CD4-positive, alpha-beta T cell (primary cell): ENCODE measurements at places on chromosomes 11 and 22.

DNA sequence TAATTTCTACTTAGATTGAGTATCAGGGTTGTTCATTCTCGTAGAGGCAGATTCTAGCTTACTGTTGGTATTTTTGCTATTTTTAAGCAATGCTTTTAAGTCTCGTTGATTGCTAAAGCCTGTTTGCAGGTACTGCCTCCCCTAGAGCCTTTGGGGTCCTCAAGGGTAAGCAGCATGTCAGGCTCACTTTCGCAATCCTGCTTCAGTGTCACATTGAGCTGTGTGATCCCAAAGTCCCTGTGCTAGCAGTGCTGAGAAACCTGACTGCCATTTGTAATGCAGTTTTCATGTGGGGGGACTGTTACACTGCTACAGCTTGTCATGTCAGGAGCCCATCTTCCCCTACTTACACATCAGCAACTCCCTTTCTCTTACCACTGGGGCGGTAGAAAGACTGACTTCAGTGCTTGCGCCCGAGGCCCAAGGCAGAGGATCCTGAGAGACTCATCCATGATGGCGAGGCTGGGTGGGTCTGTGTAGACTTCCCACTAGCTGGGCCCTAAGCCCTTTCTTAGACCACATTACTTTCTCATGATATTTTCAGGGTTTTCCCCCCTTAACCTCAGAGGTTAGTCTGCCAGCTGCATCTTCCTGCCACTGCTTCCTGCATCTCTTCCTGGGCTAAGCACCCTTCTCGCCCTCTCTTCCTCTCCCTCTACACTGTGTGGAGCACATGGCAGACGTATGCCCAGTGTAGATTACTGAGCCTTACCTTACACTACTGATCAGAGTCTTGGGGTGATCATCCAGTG is 40.8 kb upstream of the ST14 start:
- no peak for DNase-seq

- DNase-seq: no peak
These were observed 21.6 kb downstream of the ZFTA start for GRCh38 chr11:63747011-63747410.

DNA sequence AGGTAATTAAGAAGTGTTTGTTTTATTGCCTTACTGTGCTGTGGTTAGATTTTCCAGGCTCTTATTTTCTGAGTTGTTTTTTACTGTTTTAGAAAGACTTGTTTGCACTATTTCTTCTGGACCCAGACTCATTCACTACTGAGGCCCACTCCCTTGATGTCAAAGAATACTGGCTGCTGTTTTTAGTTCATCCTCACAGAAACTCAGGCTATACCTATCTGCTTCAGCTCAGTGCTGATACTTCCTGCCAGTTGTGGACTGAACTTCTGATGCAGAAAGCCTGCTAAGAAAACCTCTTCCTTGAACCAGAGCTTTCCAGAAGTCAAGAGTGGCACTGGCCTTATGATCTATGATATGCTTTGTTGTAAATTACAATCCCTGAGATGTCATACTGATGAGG is 15.9 kb upstream of the PIK3IP1 start:
- DNase-seq: no peak

DNA sequence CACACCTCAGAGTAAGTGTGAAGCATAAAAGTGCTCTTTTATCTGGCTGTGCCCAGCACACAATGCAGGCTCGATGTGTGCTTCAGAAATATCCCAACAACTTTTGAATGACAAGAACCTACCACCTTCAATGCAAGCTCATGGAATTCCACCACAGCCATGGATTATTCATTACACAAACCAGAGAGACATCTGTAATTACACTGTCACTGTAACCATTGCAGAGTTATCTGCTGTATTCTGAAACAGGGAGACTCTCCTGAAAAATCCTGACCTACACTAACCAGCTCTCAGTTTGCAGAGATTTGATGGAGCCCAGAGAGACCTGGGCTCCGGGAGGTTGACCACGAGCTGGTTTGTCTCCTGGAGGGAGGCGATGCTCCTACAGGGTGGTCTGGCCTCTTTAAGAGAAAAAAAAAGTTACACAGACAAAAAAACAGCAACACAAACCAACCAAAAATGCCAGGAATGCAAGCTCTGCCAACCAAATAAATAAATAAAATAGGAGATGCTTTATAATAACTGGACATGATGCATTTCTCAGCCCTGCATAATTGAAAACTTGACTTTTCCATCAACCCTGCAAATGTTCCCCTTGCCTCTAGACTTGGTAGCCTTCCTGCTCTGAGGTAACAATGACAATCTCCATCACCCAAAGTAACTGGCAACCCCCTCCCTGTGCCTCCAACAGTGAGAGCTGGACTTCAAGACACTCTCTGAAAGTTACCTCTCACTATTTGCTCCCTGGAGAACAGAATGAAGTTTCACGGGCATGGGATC is 69.7 kb downstream of the ETS1 start:
- DNase-seq: no peak

DNA sequence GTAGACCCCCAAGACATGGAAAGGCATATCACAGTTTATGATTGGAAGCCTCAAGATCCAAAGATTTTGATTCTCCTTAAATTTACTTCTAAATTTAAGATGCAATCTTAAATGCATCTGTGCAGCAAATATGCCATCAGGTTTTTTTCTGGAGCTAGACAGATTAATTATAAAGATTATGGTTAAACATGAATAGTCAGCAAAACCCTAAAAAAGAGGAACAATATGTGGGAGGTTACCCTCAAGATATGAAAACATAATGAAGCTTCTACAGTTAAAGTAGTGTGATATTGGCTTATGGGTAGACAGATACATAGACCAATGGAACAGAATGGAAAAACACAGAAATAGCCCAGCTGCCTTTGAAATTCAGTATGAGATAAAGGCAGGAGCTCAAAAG is 31.7 kb downstream of the OR8B12 start:
- no peak for DNase-seq

- no peak for DNase-seq
These were observed 45.2 kb upstream of the LINC01488 start for GRCh38 chr11:69436041-69436982.

- DNase-seq: no peak
These were observed 168.1 kb downstream of the ST3GAL4 start for GRCh38 chr11:126523441-126524205.

DNA sequence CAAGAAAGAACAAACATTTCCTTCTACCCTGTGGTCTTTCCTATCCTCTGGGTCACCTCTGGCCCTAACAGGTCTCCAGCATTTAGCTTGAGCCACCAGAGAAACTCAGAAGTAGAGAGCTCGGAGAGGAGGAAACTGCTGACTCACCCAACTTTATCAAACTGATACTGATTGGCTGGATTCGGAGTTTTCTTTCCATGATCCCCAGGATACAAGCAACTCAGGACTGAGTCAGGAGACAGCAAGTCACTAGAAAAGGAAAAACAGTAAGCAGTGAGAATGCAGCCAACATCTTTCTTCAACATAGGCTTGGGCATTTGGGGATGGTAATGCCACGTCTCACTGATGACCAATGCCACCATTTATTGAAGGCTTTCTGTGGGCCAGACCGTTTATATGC is 32.7 kb downstream of the THOC5 start:
- DNase-seq: no peak

GRCh38 chr11:118996926-118997626 is 862 bp upstream of the CENATAC start:
- DNase-seq: peak; percentile 42

GRCh38 chr22:46019351-46019750 is 42.4 kb upstream of the WNT7B start:
- DNase-seq: no peak

DNA sequence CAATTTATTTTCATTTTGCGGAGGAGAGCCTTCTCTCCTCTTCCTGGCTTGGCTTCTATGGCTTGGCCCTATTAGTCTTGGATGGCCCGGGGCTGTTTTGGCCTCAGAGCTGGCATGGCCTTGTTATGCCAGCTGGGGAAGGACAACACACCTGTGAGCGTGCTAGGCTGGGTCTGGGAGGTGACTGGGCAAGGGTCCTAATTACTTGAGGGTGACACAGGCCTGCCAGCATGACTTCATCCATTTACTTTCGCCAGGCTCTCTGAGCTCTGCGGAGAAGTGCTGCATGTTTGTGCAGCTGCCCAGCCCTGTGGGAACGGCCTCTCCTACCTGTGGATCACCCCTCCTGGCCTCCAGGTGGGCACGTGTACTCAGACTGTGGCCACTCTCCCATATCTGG is 153.6 kb downstream of the SNX19 start:
- DNase-seq: no peak

GRCh38 chr11:124861670-124862069 is 3.6 kb upstream of the ROBO3 start:
- no peak for DNase-seq

DNA sequence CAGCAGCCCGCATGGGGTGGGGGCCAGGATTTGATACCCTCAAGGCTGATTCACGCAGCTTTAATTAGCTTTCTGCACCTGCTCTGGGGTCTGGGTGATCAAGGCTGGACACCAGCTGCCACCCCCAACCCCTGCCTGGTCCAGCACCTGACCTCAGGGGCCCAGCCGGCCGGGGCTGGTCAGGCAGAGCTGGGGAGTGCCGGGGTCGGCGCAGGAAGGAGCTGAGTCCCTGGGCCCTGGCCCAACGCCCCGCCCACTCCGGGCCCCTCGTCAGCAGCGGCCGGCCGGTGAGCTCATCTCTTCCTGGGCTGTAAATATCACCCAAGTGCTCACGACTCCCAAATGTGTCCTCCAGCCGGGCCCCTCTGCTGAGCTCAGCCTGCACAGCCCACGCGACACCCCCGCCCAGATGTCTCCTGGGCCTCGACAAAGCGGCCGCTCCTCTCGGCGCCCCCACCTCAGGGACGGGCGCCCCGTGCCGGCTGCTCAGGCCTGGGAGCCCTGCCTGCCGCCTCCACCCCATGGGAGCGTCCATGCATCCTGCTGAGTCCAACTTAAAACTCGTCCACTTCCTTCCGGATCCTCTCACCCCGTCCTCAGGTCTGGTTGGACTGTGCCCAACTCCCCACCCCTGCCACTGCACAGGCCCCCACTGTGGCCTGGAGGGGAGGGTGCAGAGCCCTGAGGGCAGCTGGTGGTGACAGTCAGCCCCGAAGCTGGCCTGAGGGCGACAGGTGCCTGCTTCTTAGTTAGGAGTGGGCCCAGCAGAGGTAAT is 29.0 kb downstream of the RTN4R start:
- no peak for DNase-seq

DNA sequence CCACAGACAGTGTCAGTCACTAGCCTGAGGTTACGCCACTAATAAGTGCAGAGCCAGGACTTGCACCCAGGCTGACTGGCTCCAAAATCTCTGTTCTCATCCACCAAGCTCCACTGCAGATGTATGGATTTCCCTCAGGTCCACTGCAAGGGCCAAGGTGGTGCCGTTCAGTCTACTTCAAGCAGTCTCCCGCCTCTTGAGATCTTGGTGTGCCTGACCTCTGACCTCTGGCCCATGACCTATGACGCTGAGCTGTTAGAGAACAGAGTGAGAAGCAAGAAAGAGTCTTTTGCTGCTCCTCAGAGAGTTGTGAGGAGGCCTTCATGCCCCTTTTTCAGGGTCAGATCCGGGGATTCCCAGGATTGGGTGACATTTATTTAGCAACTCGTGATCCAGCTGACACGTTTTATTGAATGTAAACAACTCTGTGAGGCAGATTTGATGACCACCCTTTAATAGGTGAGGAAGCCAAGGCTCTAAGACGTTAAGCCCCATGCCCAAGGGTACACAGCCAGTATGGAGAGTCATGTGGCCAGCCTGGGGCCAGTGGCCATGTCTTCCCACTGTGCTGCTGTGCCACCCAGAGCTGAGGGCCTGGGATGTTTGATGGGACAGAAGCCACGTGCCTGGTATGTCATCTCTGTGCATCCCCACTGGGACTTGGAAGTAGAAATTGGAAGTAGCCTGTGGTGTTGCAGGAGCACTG is 25.2 kb downstream of the DCPS start:
- DNase-seq: no peak

DNA sequence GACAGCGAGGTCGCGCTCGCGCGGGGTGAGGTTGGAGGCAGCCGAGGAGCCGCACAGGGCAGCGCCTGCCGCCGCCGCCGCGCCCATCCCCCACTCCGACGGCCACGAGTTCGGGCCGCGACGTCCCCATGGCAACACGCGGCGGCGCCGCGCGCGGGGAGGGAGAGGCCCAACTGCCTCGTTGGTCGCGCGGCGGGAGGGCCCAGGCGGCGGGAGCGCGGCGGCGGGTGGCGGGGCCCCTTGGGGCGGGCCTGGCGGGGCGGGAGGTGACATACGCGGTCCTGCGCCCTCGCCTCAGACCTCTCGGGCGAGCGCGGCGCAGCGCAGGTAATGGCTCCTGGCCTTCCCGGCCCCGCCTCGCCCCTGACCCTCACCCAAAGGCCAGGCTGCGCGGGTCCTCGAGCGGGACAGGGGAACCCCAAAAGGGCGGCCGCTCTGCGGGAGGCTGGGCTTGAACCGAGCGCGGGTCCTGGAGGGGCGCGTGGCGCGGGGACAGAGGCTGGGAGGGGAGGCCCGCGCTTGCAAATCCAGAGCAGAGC is at the start of gene DEUP1:
DEUP1 (plus strand) TSS at position 297 of the 539 bp plus-strand sequence. CDS start 1,518 bp downstream, outside the sequence.
- no peak for DNase-seq

DNA sequence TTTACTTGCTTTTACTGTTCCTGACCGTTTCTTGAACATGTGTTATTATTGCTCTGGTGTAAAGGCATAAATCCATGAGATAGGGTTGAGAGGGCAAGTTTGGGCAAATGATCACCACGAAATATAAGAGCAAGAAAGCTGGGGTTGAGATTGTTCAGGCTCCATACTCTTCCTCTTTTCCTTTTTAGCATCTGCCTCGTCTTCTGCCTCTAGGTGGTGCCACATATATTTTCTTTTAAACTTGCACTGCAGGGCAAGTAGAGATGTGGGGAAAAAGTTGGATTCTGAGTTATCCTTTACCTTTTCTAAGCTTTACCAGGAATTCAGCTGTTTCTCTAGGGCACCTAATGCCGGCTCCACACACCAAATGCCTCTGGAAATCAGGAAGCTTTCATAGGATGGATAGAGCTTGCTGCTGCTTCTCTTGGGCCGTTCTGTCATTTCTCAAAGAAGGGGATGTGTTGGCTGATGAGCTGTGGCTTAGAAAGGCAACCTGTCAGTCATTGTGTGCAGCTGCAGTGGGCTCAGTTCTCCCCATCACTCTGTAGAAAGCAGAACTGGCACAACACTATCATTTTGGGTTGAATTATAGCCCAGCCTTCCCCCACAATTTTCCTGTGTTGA is 98.2 kb downstream of the LDLRAD3 start:
- no peak for DNase-seq

GRCh38 chr11:116233561-116233960 is 539.2 kb downstream of the BUD13 start:
- DNase-seq: no peak

DNA sequence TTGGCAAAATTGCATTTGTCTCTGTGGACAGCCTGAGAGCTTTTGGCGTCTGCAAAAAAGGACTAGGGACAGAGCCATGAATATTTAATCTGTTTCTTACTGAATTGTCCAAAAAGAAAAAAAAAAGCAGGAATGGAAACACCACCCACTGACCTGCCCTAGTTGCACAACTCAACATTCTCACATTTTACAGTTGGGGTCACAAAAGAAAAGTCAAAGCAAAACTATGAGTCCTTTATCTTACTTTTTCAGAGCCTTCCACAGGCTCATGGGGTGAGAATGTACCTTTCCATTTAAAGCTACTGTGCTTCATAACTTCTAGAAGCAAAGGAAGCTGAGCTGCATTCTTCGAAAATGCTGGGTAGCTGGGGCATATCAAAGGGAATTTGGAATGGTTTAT is 225.7 kb downstream of the FAM76B start:
- DNase-seq: no peak
